ENCODE measurements at places on chromosomes 12 and 14. TPM values are rescaled to one million over a fixed set of nuclear protein-coding genes. Genes with fewer than 3 reads are reported as not detected.

OLR1 gene
- total RNA-seq = 172 TPM

REC8 gene
- total RNA-seq = 18.4 TPM

- no peak for DNase-seq
Observed at GRCh38 chr12:116650062-116650461, 87.8 kb downstream of the SPRING1 start.

GRCh38 chr14:102344485-102344884 lies 18.2 kb downstream of the CINP start:
- DNase-seq = no peak

DNA sequence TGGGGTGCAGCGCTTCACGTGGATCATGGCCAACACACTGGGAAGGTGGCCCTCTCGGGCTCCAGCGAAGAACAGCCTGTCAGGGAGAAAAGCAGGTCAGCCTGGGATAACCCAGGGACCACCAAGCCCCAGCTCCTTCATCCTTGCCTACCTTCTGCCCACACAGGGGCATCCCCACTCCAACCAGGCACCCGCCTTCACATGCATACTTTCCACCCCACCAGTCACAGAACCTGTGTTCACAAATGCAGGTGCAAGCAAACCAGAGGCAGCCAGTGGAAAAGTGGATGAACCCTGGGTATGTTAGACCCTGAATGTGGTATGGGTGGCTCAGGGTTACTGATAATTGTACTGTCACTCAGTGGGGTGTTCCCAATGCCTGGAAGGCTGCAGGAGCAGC lies 12.4 kb upstream of the CEBPE start:
- DNase-seq = no peak

DNA sequence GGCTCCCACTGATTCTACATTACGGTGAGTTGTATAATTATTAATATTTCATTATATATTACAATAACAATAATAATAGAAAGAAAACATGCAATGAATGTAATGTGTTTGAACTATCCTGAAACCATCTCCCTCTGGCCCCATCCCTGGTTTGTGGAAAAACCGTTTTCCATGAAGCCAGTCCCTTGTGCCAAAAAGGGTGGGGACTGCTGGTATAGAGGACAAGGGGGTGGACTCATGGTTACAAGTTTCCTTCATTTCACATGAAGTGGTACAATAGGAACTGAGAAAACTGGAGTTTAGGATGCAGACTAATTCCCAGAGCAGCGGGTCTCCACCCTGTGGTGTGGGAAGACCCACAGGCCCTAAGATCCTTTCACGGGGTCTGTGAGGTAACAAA lies 3.0 kb upstream of the C1RL start:
- DNase-seq = no peak

DNA sequence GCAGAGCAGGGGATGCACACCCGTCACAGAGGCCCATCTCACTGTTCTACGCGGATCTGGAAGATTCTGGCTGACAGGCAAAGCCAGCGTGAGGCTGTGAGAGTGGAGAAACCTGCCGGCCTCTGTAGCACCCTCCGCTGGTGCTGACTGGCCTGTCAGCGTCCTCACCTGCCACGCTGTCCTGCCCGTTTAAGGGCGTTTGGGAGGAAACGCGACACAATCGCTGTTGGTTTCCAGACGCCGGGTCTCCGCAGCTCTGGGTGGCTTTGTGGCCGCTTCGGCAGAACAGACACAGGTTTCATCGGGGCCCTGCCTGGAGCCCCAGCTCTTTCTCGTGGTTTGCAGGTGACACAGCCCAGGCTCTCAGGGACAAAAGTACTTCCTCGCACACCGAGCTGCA lies 70.6 kb downstream of the NOC4L start:
- DNase-seq = no peak

GRCh38 chr12:85445060-85445938 lies 165.3 kb downstream of the ALX1 start:
- no peak for DNase-seq

- DNase-seq = no peak
Observed at GRCh38 chr12:115755061-115755724, 522.3 kb downstream of the MED13L start.
